ENCODE measurements at places on chromosomes 3 and 15. TPM values are rescaled to one million over a fixed set of nuclear protein-coding genes. Genes with fewer than 3 reads are reported as not detected.

VIPR1 gene
- total RNA-seq, result 0.23 TPM

PLXND1 gene
- 872 TPM for total RNA-seq

BNIP2 gene
- 364 TPM for total RNA-seq

DPPA2 gene
- total RNA-seq, result not detected

MCTP2 gene
- total RNA-seq, result 9.0 TPM

GOLGA6L9 gene
- 0.85 TPM for total RNA-seq

PRRT3 gene
- 0.84 TPM for total RNA-seq

VPS18 gene
- total RNA-seq, result 67.2 TPM

WNT7A gene
- under 0.01 TPM for total RNA-seq

PEX5L gene
- not detected for total RNA-seq

CHRD gene
- total RNA-seq, result 0.34 TPM

ABHD6 gene
- 21.7 TPM for total RNA-seq

LRRC34 gene
- total RNA-seq, result 1.9 TPM

KCNAB1 gene
- 0.17 TPM for total RNA-seq

LRTM1 gene
- not detected for total RNA-seq

IGSF10 gene
- 0.05 TPM for total RNA-seq

GNAT1 gene
- not detected for total RNA-seq

KBTBD13 gene
- not detected for total RNA-seq

SLC22A14 gene
- total RNA-seq, result 0.17 TPM

ADAMTS9 gene
- total RNA-seq, result 80.3 TPM

GOLGA6A gene
- not detected for total RNA-seq

ENTPD3 gene
- 0.09 TPM for total RNA-seq

CIB2 gene
- total RNA-seq, result 2.5 TPM

NDN gene
- 40.3 TPM for total RNA-seq

MAPK6 gene
- total RNA-seq, result 41.5 TPM

HRG gene
- total RNA-seq, result not detected

CCRL2 gene
- 5.1 TPM for total RNA-seq

GMNC gene
- total RNA-seq, result not detected

FBN1 gene
- total RNA-seq, result 163 TPM

CPNE9 gene
- not detected for total RNA-seq

CCR3 gene
- not detected for total RNA-seq

SLC28A1 gene
- not detected for total RNA-seq

TM4SF4 gene
- not detected for total RNA-seq

HES1 gene
- 45.8 TPM for total RNA-seq

TRIM42 gene
- total RNA-seq, result not detected

ZNF80 gene
- total RNA-seq, result not detected

RCN2 gene
- total RNA-seq, result 43.2 TPM

ALPK3 gene
- 38.8 TPM for total RNA-seq
